Karpas-422 (cell line): ENCODE measurements at places on chromosomes 2 and 18.

- no peak for DNase-seq
- H3K27me3 ChIP-seq, result no peaks in the 10 kb centered on the region
- no peak overlapping the region for H3K27ac ChIP-seq
- peaks cover 5% of the 10 kb centered on the region for H3K4me1 ChIP-seq
- H3K36me3 ChIP-seq, result no peaks in the 10 kb centered on the region
- no peak overlapping the region for H3K4me3 ChIP-seq
Measured at GRCh38 chr2:102764083-102764482, 2.3 kb downstream of the TMEM182 start.

GRCh38 chr2:45643543-45644542, 7.6 kb upstream of the PRKCE start:
- no peak overlapping the region for H3K27ac ChIP-seq
- peaks cover 19% of the 10 kb centered on the region for H3K4me1 ChIP-seq
- peak overlapping the region; percentile 72 for H3K4me3 ChIP-seq

DNA sequence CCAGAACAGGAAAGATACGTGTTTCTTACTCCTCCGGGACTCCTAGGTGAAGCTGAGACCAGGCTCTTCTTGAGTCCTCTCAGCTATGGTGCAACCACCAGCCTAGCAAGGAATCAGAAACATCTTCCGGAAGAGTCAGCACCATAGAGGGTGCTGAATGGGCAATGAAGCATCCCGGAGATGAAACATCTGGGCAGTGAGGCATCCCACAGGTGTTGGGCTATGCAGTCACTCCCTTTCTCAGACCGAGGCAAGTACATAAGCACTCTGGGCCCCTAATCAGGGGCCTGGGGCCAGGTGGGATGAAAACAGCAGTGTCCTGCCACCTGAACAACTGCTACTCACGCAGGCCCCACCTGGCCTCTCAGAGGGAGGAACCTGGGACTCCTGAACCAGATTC, 1.4 kb upstream of the CAPN10 start:
- no peaks in the 10 kb centered on the region for H3K27me3 ChIP-seq
- H3K27ac ChIP-seq, result peak overlapping the region; percentile 98
- peak; percentile 89 for DNase-seq
- no peaks in the 10 kb centered on the region; the same call in 1 of the 2 replicates for H3K36me3 ChIP-seq
- H3K4me3 ChIP-seq, result peak overlapping the region; percentile 83
- peaks cover 71% of the 10 kb centered on the region for H3K4me1 ChIP-seq

DNA sequence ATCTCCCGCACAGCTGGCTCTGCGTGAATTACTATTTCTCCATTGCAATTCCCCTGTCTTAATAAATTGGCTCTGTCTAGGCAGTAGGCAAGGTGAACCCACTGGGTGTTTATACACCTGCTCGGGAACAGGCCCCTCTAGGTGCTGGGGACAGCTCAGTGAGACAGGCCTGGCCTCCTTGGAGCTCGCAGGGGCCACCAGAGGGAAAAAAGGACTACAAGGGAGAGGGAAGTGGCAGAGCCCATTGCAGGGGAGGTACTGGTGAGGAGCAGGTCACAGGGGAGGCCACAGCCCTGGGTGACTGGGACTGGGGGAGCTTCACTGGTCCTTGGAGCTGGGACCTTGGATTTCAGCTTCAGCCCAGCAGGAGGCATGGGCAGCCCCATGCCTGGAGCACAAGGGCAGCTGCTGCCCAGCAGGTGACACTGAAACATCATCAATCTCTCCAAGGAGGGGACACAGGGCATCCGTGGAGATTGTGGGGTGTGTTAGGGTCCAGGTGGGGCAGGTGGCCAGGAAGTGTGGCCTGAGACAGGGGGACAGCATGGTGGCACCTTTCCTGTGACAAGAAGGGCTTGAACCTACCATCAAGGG, 31.2 kb downstream of the NGEF start:
- no peaks in the 10 kb centered on the region for H3K27me3 ChIP-seq
- DNase-seq, result no peak
- peaks cover 11% of the 10 kb centered on the region for H3K4me1 ChIP-seq
- no peak overlapping the region for H3K4me3 ChIP-seq
- H3K36me3 ChIP-seq, result no peaks in the 10 kb centered on the region

DNA sequence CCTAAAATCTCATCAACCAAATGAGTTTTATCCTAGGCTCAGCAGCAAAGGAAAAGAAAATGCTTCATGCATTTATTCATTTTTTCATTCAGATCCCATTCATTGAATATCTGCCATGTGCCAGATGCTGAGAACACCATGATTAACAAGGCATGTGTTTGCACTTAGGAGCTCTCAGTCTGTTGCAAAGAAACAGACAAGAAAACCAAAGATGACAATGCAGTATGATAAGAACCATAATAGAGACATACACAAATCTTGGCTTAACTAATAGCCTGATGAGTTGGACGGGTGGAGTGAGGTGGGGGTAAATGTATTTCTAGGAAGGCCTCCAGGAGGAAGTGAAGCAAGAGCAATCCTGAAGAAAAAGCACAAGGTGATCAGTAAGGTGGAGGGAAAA, 177.8 kb upstream of the SCN7A start:
- no peaks in the 10 kb centered on the region for H3K27me3 ChIP-seq
- no peak for DNase-seq
- no peak overlapping the region for H3K4me3 ChIP-seq
- H3K4me1 ChIP-seq, result no peaks in the 10 kb centered on the region
- no peak overlapping the region for H3K27ac ChIP-seq

- peaks cover 7% of the 10 kb centered on the region for H3K4me1 ChIP-seq
Measured at GRCh38 chr2:3010001-3010400, 367.6 kb downstream of the EIPR1 start.

DNA sequence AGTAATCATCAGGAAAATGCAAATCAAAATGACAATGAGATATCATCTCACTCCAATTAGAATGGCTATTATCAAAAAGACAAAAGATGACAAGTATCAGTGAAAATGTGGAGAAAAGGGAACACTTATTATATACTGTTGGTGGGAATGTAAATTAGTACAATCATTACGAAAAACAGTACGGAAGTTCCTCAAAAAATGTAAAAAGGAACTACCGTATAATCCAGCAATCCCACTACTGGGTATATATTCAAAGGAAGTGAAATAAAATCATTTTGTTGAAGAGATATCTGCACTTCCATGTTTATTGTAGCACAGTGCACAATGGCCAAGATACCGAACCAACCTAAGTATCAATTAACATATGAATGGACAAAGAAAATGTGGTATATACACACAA, 52.4 kb upstream of the TEX51 start:
- H3K4me3 ChIP-seq, result no peak overlapping the region
- no peaks in the 10 kb centered on the region for H3K4me1 ChIP-seq
- H3K27me3 ChIP-seq, result no peaks in the 10 kb centered on the region
- H3K36me3 ChIP-seq, result no peaks in the 10 kb centered on the region
- no peak overlapping the region for H3K27ac ChIP-seq

DNA sequence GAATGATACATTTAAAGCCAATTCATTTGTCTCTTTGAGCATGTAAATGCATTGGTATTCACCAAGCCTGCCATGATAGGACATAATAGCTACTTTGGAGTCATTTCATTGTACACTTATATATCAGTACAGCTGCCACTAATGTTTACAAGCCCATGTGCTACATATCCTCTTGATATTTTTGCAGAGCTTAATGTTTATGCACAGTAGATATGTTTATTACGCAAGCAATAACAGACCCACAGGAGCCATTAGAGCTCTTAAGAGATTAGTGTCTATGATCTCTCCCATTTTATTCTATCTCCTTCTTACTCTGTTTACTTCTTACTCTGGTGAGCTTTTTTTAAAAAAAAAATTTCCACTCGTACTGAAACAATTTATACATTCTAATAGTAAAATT, 1132.1 kb upstream of the ZEB2 start:
- H3K27ac ChIP-seq, result no peak overlapping the region
- H3K4me1 ChIP-seq, result peaks cover 5% of the 10 kb centered on the region
- H3K4me3 ChIP-seq, result no peak overlapping the region
- no peak for DNase-seq
- H3K27me3 ChIP-seq, result no peaks in the 10 kb centered on the region

- no peaks in the 10 kb centered on the region for H3K36me3 ChIP-seq
- DNase-seq, result peak; percentile 90
- no peak overlapping the region for H3K27ac ChIP-seq
- H3K27me3 ChIP-seq, result 0 out of 2 replicates have a peak, but pooled peaks cover under 1% of the 10 kb centered on the region
- H3K4me1 ChIP-seq, result peaks cover 22% of the 10 kb centered on the region
Measured at GRCh38 chr2:78999406-78999805, 26.1 kb upstream of the REG3G start.

DNA sequence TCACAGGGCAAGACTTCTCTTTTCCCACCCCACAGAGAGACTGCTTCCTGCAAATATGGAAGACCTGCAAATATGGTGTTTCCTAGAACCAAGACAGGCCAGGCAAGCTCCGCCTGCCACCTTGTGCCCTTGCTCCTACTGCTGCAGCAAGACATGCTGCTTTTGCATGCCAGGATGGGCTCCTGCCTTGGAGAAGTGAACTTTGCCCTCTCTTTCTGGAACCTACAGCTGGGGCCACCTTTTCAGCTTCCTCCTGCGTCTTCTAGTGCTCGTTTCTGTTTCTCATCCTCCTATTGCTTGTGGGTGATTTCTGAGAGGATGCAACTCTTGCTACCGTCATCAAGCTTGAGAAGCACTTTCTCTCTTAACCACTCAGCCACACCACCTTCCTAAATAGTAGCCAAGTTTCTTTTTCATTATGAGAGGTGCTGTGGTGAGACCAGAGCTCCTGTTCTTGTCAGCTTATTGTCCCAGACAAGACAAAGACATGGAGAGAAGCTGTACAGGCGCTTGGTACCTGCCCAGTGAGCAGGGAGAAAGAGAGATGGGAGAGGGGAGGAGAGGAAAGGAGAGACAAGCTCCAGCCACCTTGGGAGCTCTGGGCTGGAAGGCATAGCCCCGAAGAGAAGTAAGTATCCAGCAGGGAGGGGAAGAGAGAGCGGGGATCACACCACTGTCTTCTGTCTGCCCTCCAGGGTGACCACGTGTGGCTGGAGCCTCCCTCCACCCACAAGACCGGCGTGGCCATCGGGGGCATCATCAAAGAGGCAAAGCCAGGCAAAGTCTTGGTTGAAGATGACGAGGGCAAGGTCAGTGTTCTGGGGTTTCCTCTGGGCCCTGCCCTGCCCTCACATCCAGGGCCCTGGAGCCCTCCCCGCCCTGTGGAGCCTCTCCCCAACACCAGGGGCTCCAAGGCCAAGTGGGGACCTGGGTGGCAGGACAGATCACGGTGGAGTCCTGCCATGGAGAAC, 28.3 kb downstream of the MYO7B start:
- no peaks in the 10 kb centered on the region for H3K27me3 ChIP-seq
- H3K27ac ChIP-seq, result no peak overlapping the region
- no peak overlapping the region for H3K4me3 ChIP-seq
- no peaks in the 10 kb centered on the region for H3K4me1 ChIP-seq

DNA sequence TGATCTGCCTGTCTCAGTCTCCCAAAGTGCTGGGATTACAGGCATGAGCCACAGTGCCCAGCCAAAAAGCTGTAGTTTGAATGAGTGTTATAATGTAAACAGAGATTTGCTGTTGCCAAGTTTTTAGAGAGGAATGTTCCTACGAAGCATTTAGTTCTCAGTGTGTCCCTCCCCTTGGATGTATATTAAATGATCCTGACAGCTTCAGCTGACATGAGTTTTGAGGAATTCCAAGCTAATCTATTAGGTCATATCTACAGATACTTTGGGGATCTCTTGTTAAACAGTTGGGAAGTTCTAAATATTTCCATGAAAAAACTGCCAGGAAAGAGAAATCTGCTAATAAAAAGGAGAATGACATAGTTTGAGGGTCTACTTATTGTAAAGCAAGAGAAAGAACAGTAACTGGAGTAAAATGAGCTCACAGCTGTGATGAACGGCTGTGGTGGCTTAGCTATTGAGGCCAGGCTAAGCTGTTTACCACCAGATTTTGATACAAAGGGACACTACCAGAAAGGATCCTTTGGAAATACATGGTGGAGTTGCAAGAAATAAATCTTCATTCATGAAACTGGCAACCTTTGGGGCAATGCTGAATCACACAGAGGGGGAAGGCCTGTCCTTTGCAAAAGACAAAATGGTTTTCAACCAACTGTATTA, 2.6 kb upstream of the STON1 start:
- H3K27me3 ChIP-seq, result no peaks in the 10 kb centered on the region
- no peak for DNase-seq
- H3K4me1 ChIP-seq, result peaks cover 6% of the 10 kb centered on the region
- no peaks in the 10 kb centered on the region for H3K36me3 ChIP-seq
- H3K4me3 ChIP-seq, result no peak overlapping the region
- no peak overlapping the region for H3K27ac ChIP-seq

- H3K4me3 ChIP-seq, result no peak overlapping the region
- H3K27ac ChIP-seq, result no peak overlapping the region
- H3K27me3 ChIP-seq, result no peaks in the 10 kb centered on the region
- DNase-seq, result no peak
- no peaks in the 10 kb centered on the region for H3K4me1 ChIP-seq
- H3K36me3 ChIP-seq, result no peaks in the 10 kb centered on the region
Measured at GRCh38 chr2:128450211-128451024, 131.8 kb upstream of the HS6ST1 start.

GRCh38 chr2:38610851-38611801, 8.4 kb upstream of the HNRNPLL start:
- H3K27me3 ChIP-seq, result no peaks in the 10 kb centered on the region
- H3K4me1 ChIP-seq, result peaks cover 46% of the 10 kb centered on the region
- H3K36me3 ChIP-seq, result peaks cover 3% of the 10 kb centered on the region; the same call in 1 of the 2 replicates

DNA sequence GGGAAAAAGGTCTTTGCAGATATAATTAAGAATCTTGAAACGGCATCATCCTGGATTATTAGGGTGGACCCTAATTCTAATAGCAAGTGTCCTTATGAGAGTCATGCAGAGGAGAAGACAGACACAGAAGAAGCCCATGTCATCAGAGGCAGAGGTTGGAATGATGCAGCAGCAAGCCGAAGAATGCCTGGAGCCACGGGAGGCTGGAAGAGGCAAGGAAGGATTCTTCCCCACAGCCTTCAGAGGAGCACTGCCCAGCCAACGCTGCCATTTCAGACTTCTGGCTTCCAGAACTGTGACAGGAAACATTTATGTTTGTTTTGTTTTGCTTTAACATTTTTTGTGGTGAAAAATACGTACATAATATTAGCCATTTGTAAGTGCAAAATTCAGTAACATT, 72.3 kb downstream of the MCFD2 start:
- no peak overlapping the region for H3K27ac ChIP-seq
- H3K27me3 ChIP-seq, result no peaks in the 10 kb centered on the region
- no peaks in the 10 kb centered on the region for H3K36me3 ChIP-seq
- no peak for DNase-seq
- H3K4me3 ChIP-seq, result no peak overlapping the region

DNA sequence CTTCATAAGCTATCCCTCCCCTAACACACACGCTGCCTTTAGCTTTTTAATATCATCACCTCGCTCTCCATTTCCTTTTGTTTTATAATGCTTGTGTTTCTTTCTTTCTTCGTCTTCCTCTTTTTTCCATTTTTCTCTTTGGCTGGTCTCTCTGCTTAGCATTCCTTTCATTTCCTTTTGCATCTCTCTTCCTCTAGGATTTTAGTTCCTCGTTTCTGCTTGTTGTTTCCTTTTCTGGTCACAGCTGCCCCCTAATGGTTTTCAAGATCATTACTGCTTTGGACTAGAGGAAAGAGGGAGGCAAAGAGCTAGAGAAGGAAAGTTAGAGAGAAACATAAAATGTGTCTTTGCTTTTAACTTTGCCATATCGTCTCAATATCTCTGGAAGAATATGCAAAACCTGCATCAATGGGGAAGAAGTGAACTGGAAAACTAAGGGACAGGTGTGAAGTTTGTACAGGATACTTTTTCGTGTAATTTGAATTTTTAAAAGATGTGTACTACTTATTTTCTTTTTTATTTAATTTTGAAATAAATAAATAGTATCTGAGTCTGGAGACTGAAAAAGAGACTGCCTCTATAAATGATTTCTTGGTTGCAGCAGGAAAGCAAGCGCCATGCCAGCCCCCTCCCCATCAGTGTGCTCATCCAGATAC, 6.3 kb upstream of the NRP2 start:
- H3K27me3 ChIP-seq, result no peaks in the 10 kb centered on the region
- H3K27ac ChIP-seq, result no peak overlapping the region
- H3K4me1 ChIP-seq, result peaks cover 26% of the 10 kb centered on the region
- DNase-seq, result peak; percentile 76
- no peaks in the 10 kb centered on the region for H3K36me3 ChIP-seq
